Umbilical cord (tissue), 2 donors: ENCODE measurements at places on chromosomes 7 and 10. TPM values are rescaled to one million over a fixed set of nuclear protein-coding genes. Genes with fewer than 3 reads are reported as not detected.

GRCh38 chr7:1724118-1724910, 54.2 kb downstream of the ELFN1 start:
- no peak for DNase-seq

Gene MYO1G
- total RNA-seq = 6.5 TPM

DNA sequence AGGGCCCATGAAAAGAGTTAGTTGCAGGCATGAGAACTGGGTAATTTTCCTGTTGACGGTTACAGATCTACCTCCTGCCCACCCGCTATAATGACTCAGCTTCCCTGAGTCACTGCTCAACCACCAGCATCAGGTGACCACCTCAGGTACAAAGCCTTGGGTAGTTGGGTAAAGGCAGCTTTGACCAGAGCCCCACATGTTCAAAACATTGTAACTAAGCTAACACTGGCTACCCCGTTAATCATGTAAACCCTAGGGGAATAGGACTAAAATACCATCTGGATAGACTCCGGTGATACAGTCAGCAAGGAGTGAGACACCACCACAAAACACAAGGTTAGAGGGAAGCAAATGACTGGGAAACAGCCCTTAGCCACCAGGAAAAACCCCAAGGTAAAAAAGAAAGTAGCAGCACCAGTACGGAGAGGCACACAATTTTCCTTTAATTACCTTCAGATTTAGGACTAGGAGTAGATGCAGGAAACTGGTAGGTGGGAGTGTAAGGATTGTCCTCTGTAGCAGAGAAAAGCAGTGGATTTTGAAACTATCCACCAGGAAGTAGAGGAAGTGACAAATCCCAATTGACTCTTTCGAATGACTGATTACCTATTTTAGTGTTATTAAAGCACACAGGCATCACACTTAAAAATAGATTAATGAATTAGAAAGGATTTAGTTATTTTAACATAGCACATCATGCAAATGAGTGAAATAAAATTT, 103.5 kb upstream of the PDLIM1 start:
- no peak for DNase-seq

Gene CYP3A4
- total RNA-seq = 0.72 TPM

DNA sequence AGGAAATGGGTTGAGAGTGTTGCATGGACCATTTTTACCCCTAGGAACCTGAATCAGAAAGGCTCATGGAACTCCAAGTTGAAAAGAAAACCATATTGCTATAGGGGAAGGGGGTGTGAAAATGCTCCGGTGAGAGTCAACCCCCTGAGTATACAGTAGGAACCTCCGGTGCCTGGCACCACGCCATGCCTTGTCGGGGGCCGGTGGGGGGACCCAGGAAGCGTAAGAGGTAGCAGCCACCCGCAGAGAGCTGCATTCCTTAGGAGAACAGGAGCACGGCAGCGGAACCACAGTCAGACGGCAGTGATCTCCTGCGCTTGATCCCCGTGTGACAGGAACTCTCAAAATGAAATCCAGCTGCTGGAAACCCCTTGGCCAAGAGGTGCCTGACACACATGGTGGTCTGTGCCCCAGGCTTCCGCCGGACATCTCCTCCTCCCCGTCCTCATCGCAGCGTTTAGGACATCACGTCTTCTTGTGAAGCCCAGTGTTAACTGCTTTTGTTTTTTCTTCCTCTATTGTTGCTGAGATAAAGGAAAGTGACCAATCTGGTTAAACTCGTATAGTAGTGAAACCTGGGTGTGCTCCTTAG, 186.8 kb downstream of the CELF2 start:
- DNase-seq = no peak

DNA sequence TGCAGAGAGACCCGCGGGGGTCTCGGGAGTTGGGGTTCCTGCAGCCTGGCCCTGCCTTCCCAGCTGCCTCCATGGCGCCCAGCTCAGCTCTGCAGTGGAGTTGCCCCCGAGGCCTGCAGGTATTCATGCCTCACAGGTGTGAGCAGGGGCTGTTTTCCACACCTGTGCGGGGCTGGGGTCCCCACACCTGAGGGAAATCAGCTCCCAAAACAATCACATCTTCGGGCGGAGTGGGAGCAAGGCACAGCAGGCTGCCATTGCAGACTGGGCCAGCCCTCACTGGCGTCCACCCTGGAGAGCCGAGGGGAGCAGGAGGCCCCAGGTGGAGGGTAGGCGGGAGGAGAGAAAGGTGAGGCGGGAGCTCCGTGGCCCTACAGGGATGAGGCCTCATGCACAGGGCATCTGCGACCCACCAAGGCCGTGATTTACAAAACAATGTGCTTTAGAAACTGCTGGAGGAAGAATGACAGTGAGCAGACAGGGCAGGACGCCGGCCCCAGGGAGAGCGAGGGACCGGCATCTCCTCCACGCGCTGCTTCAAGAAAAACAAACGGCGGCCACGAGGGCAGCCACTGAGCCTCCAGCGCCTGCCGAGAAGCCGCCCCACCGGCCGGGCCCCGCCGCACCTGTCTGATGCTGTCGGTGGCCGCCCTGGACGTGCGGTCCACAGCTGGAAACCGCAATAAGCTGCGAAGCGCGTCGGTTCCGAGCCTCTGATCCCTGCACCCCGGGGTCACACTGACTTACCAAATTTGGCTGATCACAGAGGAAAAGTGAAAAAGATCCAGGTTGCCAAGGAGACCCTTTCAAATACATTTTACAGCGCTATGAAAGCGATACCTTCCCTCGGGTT, 53.0 kb upstream of the PDGFA start:
- no peak for DNase-seq
